ENCODE measurements at places on chromosomes 4 and X. TPM values are rescaled to one million over a fixed set of nuclear protein-coding genes. Genes with fewer than 3 reads are reported as not detected.

SMARCA1 gene
- total RNA-seq: 69.1 TPM

ERVMER34-1 gene
- 0.98 TPM for total RNA-seq

PPARGC1A gene
- 3.9 TPM for total RNA-seq

XPNPEP2 gene
- under 0.01 TPM for total RNA-seq

Measured in temporal lobe (tissue), 4 donors.